Right lobe of liver (tissue), 6 donors: ENCODE measurements at places on chromosomes 1 and 21. TPM values are rescaled to one million over a fixed set of nuclear protein-coding genes. Genes with fewer than 3 reads are reported as not detected.

HRNR gene
- not detected for total RNA-seq

DEPDC1 gene
- total RNA-seq, result 0.15 TPM

TUT4 gene
- total RNA-seq, result 20.8 TPM

OR10J1 gene
- total RNA-seq, result not detected

GRCh38 chr1:8687538-8687937, 129.9 kb downstream of the RERE start:
- no peak for DNase-seq
- H3K36me3 ChIP-seq, result no peaks in the 10 kb centered on the region
- no peaks in the 10 kb centered on the region for H3K27me3 ChIP-seq
- no peak overlapping the region for H3K27ac ChIP-seq

GRCh38 chr21:40563900-40564299, 283.1 kb downstream of the DSCAM start:
- no peaks in the 10 kb centered on the region for H3K36me3 ChIP-seq
- H3K27me3 ChIP-seq, result no peaks in the 10 kb centered on the region
- no peak overlapping the region for H3K4me3 ChIP-seq

GRCh38 chr1:44425341-44426082, 20.5 kb downstream of the RNF220 start:
- H3K4me1 ChIP-seq, result no peaks in the 10 kb centered on the region
- peaks cover 5% of the 10 kb centered on the region for H3K27me3 ChIP-seq
- no peak overlapping the region for H3K27ac ChIP-seq
- DNase-seq, result no peak
- no peak overlapping the region for H3K4me3 ChIP-seq
- no peaks in the 10 kb centered on the region for H3K36me3 ChIP-seq
